ENCODE measurements at places on chromosomes 1 and 21.
A peak's percentile ranks its signal among the peaks of the same experiment; 100 is the strongest.

- H3K36me3 ChIP-seq = no peaks in the 10 kb centered on the region
- H3K4me3 ChIP-seq = peak overlapping the region; percentile 41
- H3K27me3 ChIP-seq = no peaks in the 10 kb centered on the region
- H3K4me1 ChIP-seq = peaks cover 100% of the 10 kb centered on the region
- peak; percentile 92 for DNase-seq
Measured at GRCh38 chr1:94325377-94326302, 88.3 kb upstream of the ARHGAP29 start.

DNA sequence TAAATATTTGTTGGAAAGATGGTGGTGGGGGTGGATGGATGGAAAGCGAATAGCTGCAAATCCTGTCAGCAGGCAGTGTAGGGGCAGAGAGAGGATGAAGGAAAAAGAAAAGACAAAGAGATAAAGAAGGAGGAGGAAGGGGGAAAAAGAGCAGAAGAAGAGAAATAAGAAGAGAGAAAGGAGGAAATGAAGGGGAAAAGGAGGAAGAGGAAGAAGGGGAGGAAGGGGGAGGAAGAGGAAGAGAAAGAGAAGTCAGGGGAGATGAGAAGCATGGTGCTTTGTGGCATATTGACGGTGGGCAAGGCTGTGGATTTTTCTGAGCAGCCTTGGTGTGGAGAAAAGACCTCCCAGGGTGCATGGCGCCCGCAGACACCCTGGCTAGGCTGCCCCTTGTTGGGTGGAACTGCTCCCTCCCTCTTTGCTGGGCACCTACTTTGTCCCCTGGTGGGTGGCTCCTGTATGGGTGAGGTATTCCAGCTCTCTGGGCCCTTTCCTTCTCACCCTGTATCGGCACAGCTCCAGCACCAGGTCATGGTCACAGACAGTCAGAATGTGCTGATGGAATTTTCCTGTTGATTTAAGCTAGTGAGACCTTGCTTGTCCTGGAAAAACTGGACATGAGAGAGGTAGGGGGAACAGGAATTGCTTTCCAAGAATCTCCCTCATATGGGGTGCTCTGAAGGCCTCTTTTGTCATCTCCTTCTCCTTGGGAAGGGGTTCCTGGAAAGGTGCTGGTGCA is 45.7 kb upstream of the TLR5 start:
- H3K4me1 ChIP-seq = peaks cover 15% of the 10 kb centered on the region
- DNase-seq = no peak
- no peaks in the 10 kb centered on the region for H3K36me3 ChIP-seq
- H3K4me3 ChIP-seq = no peak overlapping the region
- peaks cover 15% of the 10 kb centered on the region for H3K27me3 ChIP-seq
- H3K27ac ChIP-seq = no peak overlapping the region

DNA sequence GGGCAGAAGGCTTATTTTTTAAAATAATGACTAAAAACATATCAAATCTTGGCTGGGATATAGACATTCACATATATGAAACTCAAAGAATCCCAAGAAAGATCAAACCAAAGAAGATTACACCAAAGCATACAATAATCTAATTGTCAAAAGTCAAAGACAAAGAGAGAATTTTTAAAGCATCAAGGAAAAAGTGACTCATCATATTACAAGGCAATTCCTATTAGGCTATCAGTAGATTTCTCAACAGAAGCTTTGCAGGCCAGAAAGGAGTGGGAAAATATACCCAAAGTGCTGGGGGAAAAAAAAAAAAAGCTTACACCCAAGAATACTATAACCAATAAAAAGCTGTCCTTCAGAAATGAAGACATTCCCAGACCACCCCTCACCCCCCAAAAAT is 375.6 kb downstream of the BRINP2 start:
- H3K4me3 ChIP-seq = no peak overlapping the region
- no peaks in the 10 kb centered on the region for H3K27me3 ChIP-seq
- no peak for DNase-seq
- no peak overlapping the region for H3K27ac ChIP-seq
- H3K36me3 ChIP-seq = no peaks in the 10 kb centered on the region

- H3K36me3 ChIP-seq = no peaks in the 10 kb centered on the region
- H3K27ac ChIP-seq = peak overlapping the region; percentile 78
- DNase-seq = peak; percentile 22
- H3K27me3 ChIP-seq = no peaks in the 10 kb centered on the region
- peaks cover 25% of the 10 kb centered on the region for H3K4me1 ChIP-seq
Measured at GRCh38 chr1:8424539-8425116, 106.7 kb downstream of the SLC45A1 start.

GRCh38 chr1:101086783-101087182 is 61.2 kb upstream of the DPH5 start:
- no peaks in the 10 kb centered on the region for H3K36me3 ChIP-seq
- no peak overlapping the region for H3K4me3 ChIP-seq
- H3K27me3 ChIP-seq = no peaks in the 10 kb centered on the region

- no peaks in the 10 kb centered on the region for H3K4me1 ChIP-seq
- no peak for DNase-seq
- no peak overlapping the region for H3K27ac ChIP-seq
- no peaks in the 10 kb centered on the region for H3K27me3 ChIP-seq
- H3K36me3 ChIP-seq = no peaks in the 10 kb centered on the region
Measured at GRCh38 chr1:164576291-164577271, 17.6 kb downstream of the PBX1 start.

DNA sequence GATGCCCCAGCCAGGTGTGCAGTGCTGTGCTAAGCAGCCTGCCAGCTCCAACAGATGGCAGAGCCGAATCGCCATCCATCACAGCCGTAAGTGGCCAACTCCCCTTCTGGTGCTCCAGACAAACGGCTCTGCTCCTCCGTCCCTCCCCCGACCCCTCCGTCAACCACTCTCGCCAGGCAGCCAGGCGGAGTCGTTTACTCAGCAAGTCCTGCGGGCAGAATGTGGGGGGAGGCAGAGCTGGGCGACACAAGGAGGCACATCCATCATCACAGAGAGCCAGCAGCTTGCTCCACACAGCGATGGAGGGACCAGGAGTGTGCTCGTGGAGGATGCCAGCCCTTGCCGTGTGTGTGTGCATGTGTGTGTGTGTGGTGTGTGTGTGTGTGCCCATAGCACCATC is 206.6 kb upstream of the GRIK3 start:
- H3K4me1 ChIP-seq = no peaks in the 10 kb centered on the region
- H3K4me3 ChIP-seq = no peak overlapping the region
- H3K27ac ChIP-seq = no peak overlapping the region
- no peak for DNase-seq
- no peaks in the 10 kb centered on the region for H3K36me3 ChIP-seq
- H3K27me3 ChIP-seq = peaks cover 43% of the 10 kb centered on the region

DNA sequence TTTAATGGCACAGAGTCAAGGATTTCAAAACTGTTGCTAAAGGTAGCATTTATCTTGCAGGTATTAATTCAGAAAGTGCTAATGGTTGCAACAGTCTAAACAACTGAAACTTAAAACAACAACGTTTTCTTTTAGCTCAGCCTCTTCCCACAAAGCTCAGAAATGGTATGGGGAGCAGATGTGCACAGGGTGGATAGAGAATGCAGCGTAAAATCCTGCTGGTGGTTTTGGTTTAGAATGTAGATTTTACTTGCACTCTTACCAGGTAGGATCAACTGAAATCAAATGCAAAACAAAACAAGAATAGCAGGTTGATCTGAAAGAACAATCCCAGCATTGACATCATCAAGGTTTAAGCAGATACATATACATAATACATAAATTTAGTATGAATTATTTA is 3.8 kb upstream of the LRRC8C start:
- no peak overlapping the region for H3K27ac ChIP-seq

GRCh38 chr1:1173061-1173792 is 453 bp upstream of the TTLL10 start:
- DNase-seq = no peak
- peaks cover 16% of the 10 kb centered on the region for H3K4me1 ChIP-seq
- H3K36me3 ChIP-seq = no peaks in the 10 kb centered on the region
- H3K4me3 ChIP-seq = no peak overlapping the region

- H3K4me1 ChIP-seq = no peaks in the 10 kb centered on the region
- no peak overlapping the region for H3K27ac ChIP-seq
- no peak overlapping the region for H3K4me3 ChIP-seq
Measured at GRCh38 chr1:39418236-39418635, 73.2 kb upstream of the BMP8A start.

- H3K27me3 ChIP-seq = no peaks in the 10 kb centered on the region
- H3K36me3 ChIP-seq = no peaks in the 10 kb centered on the region
- H3K4me1 ChIP-seq = peaks cover 2% of the 10 kb centered on the region
- no peak for DNase-seq
- no peak overlapping the region for H3K4me3 ChIP-seq
- no peak overlapping the region for H3K27ac ChIP-seq
Measured at GRCh38 chr1:3910049-3910731, 10.1 kb upstream of the C1orf174 start.
